ENCODE measurements at places on chromosomes 12 and 14.

- no peak for DNase-seq
These were observed 4.0 kb upstream of the ZNF385A start for GRCh38 chr12:54388237-54389133.

DNA sequence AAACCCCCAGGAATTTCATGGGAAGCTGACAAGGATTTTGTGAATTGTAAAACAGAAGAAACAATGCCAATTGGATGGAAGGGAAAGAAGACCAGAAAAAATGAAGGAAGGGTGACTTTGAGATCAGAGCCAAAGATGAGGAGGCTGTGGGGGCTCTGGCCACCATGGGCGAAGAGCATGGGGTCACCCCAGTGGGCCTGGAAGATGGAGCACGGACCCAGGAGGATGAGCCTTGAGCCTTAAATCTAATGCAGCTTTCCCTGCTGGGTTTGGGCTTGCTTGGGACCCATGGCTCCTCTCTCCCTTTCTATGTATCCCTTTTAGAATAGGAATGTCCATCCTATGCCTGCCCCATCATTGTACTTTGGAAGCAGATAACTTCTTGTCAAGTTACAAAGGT is 322.2 kb downstream of the TMEM121 start:
- DNase-seq = no peak

GRCh38 chr12:32819424-32819823 is 63.7 kb upstream of the YARS2 start:
- DNase-seq = no peak

DNA sequence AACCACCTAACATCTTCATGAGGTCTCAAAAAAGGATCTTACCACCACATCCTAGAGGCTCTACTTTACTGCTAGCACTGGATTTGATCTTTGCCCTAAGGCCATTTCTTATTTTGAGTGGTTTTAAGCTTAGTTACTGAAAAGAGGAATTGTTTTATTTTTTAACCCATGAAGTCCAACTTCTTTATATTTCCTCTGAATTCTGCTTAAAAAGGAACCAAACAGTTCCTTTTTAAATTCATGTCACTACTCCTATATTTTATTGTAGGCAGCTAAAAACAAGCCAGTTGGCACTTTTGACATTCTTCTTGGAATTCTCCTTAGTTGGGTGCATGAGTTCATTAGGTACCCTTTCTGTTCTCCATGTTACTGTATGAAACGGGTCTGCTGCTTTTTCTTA is 76.4 kb downstream of the FGD4 start:
- no peak for DNase-seq

DNA sequence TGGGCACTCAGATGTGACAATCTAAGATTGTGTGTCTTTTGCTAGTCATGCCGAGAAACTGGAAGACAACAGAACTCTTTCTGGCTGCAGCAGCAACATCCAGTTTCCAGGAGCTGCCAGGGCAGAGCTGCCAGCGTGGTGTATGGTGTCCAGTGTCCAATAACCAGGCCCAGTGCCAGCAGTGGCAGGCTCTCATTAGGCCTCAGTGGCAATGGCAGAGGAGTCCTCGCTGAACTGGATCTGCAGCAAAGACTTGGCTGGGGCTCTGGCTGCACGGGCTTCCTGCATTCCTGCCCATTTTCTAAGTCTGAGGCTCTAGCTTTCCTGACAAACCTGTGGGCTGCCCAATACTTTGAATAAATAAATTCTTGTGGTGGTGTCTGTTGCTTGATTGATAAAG is 26.2 kb upstream of the PPM1A start:
- peak; percentile 71 for DNase-seq

DNA sequence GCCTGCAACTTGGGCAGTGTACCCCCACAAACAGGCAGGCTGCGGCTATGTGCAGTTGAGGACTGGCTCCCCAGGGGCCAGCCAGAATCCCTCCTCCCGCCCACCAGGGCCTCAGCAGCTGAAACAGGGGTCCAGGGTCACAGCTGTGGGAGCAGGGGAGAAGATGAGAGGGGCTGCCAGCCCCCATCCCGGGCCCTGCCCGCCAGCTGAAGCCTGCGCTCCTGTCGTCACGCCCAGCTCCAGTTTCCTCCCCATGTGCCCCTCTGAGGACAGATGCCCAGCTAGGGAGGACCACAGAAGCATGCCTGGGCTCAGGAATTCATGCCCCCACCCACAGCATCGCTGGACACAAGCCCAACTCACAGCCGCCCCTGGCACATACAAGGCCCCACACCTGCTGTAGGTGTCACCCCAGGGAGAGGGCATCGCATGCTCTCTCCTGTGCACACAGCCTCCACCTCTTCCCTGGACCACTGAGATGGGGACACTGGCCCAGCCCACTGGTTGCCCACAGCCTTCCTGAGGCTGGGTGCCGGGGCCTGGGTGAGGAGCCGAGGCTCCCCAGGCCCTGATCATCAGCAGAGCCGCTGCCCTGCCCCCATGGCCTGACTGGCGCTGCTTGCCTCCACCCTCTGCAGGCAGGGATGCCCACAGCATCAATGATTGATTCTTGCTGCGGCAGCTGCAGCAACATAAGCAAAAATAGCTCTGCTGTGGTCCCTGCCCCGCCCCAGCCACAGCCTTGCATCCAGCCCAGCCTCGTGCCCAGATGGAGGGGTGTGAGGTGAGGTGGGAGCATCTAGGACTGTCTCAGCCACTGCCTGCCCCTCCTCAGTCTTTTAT is 3.7 kb upstream of the CLBA1 start:
- DNase-seq = no peak

GRCh38 chr12:27549801-27550652 is 26.0 kb downstream of the PPFIBP1 start:
- peak; percentile 90 for DNase-seq

DNA sequence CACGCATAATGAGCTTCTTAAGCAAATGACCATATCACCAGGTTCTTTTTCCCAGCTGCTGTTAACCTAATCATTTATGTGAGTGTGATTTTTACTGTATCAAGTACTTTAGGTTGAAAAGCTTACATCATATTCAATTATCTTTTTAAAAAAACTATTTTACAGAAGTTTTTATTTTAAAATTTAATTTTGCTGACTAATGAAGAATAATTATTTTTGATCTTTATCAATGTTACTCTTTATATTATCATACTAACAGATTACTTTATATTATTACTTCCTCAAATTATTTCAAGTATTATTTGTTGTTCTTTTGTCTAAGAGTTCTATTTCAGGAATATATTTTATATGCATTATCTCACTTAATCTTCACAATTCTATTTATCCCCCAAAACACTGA is 236.3 kb downstream of the CPNE8 start:
- no peak for DNase-seq

GRCh38 chr14:94122438-94122837 is 7.0 kb downstream of the IFI27L2 start:
- no peak for DNase-seq

- no peak for DNase-seq
These were observed 13.5 kb downstream of the C14orf132 start for GRCh38 chr14:96052541-96053247.

DNA sequence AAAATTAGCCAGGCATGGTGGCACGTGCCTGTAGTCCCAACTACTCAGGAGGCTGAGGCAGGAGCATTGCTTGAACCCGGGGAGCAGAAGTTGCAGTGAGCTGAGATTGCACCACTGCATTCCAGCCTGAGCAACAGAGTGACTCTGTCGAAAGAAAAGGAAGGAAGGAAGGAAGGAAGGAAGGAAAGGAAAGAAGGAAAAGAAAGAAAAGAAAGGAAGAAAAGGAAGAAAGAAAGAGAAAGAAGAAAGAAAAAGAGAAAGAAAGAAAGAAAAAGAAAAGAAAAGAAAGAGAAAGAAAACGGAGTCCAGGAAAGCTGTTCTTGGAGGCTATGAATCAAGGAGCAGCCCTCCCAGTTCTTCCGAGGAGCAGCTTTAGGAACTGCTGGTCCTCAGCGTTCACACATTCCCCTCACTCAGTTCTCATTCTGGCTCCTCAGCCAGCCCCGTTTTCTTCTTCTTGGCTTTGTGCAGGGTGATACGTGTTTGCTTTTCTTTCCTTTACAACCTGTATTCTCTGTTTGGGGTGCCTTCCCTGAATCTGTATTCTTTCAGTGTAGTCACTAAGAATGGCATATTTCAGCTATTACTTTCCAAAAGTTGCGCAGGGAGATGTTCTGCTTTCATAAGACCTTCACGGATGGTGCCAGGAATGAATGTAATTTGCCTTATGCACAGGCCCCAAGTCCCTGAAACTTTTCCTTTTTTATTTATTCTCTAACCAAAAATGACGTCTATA is 12.2 kb downstream of the FBXL14 start:
- no peak for DNase-seq

DNA sequence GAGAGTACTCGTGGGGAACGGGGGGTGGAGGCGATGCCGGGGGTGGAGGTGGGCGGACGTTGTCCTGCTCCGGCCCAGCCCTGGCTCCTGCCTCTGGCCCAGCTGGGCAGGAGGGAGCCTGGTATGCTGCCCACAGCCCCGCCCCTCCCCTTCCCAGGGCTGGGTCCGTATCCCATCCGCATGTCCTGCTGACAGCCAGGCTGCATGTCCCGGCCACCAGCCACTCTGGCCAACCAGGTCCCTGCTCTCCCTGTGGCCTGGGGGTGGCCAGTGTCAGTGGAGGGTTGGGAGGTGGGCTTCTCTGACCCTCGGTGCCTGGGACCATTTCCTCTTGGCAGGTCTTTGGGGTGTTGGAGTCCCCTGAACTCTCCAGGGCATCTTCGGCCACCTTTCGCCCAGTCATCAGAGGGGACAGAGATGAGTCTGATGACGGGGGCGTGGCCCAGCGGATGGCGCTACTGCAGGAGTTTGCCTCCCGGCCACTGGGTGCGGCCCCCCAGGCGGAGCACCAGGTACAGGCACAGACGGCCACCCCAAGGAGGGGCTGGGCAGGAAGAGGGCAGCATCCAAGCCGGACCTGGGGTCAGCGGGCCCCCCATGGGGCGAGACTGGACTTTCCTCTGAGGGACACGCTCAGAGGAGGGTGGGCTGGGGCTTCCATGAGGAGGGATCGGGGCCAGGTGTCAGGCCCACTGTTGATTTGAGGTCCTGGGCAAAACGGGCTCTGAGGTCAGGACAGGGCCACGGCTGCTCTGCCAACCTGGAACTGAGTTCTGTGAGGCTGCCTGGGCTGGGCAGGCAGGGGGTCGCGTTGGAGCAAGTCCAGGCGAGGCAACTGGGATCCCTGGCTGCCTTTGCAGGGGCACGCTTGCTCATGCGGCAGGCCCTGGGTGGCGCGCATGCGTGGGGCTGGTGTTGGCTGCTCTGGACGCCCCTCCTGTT is 20.2 kb downstream of the CEP170B start:
- DNase-seq = no peak

GRCh38 chr12:57533108-57533507 is 10.5 kb downstream of the MBD6 start:
- DNase-seq = no peak

GRCh38 chr12:127538316-127538715 is 728.7 kb upstream of the TMEM132C start:
- no peak for DNase-seq

All from heart right ventricle (tissue), 16 donors.